ENCODE measurements at places on chromosomes 13 and 19.

GRCh38 chr13:100875392-100876043 is 200.9 kb upstream of the TMTC4 start:
- H3K27me3 ChIP-seq, result peaks cover 30% of the 10 kb centered on the region
- H3K27ac ChIP-seq, result no peak overlapping the region
- H3K36me3 ChIP-seq, result no peaks in the 10 kb centered on the region
- DNase-seq, result no peak
- no peak overlapping the region for H3K4me3 ChIP-seq
- no peaks in the 10 kb centered on the region for H3K4me1 ChIP-seq

- no peak overlapping the region for H3K4me3 ChIP-seq
- H3K36me3 ChIP-seq, result no peaks in the 10 kb centered on the region
- no peaks in the 10 kb centered on the region for H3K27me3 ChIP-seq
- no peak for DNase-seq
- no peak overlapping the region for H3K27ac ChIP-seq
Observed at GRCh38 chr13:51687947-51688714, 103.9 kb downstream of the WDFY2 start.

GRCh38 chr13:79361299-79361698 is 44.8 kb downstream of the RBM26 start:
- H3K36me3 ChIP-seq, result peaks cover 72% of the 10 kb centered on the region
- H3K4me1 ChIP-seq, result peaks cover 3% of the 10 kb centered on the region
- H3K27ac ChIP-seq, result peak overlapping the region; percentile 15
- DNase-seq, result no peak
- H3K4me3 ChIP-seq, result no peak overlapping the region

GRCh38 chr19:48807590-48808308 is 3.1 kb downstream of the BCAT2 start:
- DNase-seq, result no peak
- no peak overlapping the region for H3K4me3 ChIP-seq
- peaks cover 22% of the 10 kb centered on the region for H3K4me1 ChIP-seq
- peaks cover 12% of the 10 kb centered on the region for H3K36me3 ChIP-seq
- no peak overlapping the region for H3K27ac ChIP-seq
- H3K27me3 ChIP-seq, result no peaks in the 10 kb centered on the region

DNA sequence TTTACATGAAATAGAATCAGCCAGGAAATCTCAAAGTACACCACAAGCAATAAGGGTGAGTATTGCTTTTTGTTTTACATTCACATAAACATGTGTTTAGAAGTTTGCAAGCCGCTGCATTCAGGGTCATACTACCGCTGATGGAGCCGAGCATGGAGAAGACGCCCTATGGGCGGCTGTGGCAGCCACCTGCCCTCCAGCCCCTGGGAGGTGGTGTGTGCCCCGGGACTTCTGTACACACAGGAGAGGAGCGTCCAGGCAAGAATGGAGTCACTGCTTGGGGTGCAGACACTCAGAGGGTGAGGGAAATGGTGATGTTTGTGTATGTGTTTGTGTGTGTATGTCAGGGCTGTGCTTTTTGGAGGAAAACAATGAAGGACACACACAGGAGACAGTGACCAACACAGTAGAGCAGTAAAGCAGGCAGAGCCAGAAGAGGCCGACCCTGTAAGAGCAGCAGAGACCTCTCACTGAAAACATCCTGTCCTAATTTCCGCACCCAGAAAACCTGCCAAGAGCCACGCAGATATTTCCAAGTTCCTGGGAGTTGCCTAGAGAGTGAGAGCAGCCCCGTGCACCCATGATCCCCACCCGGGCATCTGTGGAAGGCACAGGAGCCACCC is 108.1 kb upstream of the GJB6 start:
- peaks cover 6% of the 10 kb centered on the region for H3K4me1 ChIP-seq
- H3K27me3 ChIP-seq, result peaks cover 49% of the 10 kb centered on the region

- H3K27me3 ChIP-seq, result no peaks in the 10 kb centered on the region
- H3K4me3 ChIP-seq, result no peak overlapping the region
- no peak for DNase-seq
- no peak overlapping the region for H3K27ac ChIP-seq
- no peaks in the 10 kb centered on the region for H3K36me3 ChIP-seq
Observed at GRCh38 chr13:65710514-65710913, 1519.6 kb downstream of the PCDH9 start.

DNA sequence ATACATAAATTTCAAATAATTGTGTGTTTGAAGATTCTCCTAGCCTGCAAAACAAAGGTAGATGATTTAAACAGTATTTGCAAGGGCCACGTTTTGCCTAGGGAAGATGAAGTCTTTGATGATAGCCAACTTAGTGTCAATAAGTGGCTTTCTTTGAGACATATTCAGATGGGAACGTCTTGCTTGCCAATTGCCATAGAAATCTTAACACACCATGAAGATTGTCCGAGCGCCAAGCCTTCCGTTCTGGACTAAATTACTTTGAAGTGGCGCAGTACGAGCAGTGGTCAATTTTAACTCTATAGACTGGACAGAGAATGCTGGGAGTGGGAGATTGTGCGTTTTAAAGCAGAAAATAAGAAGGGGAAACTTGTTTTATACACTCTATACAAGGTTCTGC is 9.9 kb downstream of the ZIC5 start:
- peaks cover 2% of the 10 kb centered on the region for H3K4me1 ChIP-seq
- peaks cover 5% of the 10 kb centered on the region for H3K36me3 ChIP-seq

- H3K27ac ChIP-seq, result no peak overlapping the region
- no peak overlapping the region for H3K4me3 ChIP-seq
- no peak for DNase-seq
Observed at GRCh38 chr13:110971486-110971885, 56.6 kb upstream of the ANKRD10 start.
